ENCODE measurements at places on chromosomes 6 and 20. TPM values are rescaled to one million over a fixed set of nuclear protein-coding genes. Genes with fewer than 3 reads are reported as not detected.
A peak's percentile ranks its signal among the peaks of the same experiment; 100 is the strongest.

- no peak for DNase-seq
These were observed 111.0 kb downstream of the PLCB1 start for GRCh38 chr20:8242827-8243724.

DNA sequence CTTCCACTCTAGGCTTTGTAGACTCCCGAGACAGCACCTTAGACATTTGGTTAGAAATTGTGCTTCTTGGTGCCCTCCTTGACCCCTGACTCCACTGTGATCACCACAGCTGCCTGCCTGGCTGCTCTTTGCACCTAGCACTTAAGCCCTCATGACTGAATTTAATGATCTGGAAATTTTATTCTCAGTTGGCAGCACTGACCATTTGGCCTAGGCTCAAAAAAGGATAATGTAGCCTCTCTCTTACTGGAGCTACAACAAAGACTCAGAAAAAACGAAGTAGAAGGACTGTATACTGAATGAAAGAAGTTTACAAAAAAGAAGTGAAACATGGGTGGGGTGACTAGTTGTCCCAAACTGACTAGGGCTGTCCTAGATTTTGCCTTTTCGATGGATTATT, 11.3 kb upstream of the ABRACL start:
- DNase-seq: no peak

DNA sequence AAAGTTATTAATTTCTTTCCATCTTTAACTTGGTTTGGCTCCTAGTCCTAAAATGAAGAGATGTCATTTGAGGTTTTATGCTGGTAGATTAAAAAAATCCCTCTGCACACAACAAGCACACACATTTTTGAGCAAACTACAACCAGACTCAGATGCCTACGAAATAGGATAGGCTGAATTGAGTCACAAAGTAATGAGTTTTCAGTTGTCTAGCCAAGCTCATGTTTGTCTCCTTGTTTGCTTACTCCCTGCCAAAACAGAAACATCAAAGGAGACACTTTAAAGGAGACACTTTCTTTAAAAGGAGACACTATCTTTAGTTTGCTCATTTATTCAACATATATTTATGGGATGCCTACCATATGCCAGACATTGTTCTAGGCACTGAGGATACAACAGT, 56.2 kb downstream of the TPBG start:
- DNase-seq: no peak

DNA sequence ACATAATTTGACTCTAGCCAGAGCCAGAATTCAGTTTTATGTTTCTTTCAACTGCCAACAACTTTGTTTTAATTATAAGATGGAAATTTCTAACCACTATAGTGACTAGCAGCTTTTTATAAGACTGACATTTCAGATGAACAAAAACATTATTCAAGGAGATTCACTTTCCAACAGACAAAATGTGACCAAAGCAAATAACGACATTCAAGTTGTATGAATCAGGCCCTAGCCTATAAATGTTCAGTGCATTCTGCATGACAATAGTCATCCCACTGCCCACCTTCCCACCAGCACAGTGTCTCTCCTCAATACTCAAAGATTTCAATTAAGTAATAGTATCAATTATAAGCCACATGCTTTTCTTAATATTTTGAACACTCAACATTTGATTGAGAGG, 200.7 kb downstream of the KHDC1L start:
- no peak for DNase-seq

- no peak for DNase-seq
These were observed 16.8 kb downstream of the SLC17A9 start for GRCh38 chr20:62969179-62969760.

DNA sequence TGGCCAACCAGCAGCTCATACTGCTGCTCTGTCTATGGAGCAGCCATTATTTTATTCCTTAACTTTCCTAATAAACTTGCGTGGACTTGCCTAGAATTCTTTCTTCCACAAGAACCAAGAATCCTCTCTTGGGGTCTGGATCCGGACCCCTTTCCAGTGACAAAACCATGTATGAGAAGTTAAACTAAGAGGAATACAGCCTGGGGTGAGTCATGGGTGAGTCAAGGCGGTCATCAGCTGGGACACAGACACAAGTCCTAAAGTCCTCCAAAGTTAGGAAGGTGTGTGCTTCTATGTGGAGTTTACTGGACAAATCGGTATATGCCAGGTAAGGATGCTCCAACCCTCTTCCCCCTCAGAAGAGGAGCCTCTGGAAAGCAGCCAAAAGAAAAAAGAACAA, 690.0 kb upstream of the CHD6 start:
- DNase-seq: no peak

DNA sequence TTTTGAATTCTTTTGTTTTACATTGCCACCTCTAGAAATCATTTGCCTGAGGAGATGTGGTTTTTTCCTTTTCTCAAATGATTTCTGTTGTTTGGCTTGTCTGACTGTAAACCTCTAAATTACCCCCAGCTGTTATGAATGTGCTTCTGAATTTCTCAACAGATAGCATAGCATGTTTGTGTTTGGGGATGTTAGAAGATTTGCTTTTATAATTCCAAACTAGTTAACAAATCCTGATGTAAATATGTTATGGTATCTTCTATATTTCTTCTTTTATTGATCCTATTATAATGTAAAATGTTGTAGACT, 31.6 kb upstream of the EZR start:
- DNase-seq: no peak

DNA sequence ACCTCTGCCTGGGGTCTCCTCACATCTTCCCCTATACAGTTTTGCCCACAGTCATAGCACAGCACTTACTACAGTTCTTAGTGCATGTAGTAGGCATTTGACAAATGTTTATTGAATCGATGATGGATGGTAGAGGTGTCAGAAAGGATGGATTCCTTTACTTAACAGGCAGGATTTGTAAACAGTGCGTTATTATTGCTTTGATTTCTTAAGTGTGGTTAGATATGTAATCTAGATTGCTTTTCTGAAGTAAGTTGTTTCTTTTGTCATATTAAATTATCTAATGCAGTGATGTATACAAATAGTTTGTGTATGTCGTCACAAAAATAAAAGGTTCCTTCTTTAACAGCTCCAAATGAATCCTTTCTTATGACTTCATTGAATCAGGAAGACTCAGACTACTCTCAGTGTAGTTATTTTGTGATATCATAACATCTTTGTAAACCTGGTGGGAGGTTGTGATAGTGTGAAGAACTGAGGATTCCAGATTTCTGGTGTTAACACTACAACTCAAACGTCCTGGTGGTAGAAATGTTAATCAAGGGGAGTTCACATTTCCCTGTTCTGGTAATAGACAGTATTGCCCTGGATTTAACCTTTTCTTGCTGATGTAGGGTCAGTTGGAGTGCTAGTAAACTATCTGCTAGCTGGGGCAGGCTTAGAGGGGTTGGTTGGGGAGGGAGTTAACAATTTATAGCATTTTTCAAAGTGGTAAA, 87.7 kb downstream of the HIVEP1 start:
- DNase-seq: no peak

DNA sequence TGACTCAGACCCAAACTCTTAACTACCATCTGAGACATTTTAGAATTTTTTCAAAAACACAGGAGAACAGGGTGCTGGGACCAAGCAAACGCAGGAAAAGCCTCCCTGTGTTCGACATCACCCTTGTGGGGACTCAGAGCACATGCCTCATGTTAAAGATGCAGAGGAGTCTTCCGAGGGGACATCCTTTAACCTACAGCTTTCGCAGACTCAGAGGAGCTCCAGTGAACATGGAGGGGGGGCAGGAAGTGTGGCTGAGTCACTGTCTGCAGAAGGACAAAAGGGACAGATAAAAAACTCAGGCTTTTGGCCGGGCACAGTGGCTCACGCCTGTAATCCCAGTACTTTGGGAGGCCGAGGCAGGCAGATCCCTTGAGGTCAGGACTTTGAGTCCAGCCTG, 15.1 kb downstream of the BMP7 start:
- DNase-seq: no peak

DNA sequence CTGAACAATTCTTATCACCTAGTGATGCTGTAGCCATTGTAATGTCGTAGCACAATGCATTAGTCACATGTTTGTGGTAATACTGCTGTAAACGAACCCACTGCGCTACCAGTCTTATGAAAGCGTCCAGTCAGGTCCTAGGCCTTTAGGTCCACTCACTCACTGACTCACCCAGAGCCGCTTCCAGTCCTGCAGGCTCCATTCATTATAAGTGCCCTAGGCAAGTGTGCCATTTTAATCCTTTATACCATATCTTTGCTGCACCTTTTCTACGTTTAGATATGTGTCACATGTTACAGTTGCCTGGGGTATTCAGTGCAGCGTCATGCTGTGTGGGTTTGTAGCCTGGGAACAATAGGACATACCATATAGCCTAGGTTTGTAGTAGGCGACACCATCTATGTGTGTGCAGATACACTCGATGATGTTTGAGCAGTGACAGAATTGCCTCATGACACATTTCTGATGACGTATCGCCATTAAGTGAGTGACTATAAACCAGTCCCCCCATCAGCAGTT, 15.4 kb downstream of the IGF2R start:
- peak; percentile 83 for DNase-seq

GRCh38 chr20:45347297-45347935, 808 bp downstream of the SDC4 start:
- DNase-seq: no peak

DNA sequence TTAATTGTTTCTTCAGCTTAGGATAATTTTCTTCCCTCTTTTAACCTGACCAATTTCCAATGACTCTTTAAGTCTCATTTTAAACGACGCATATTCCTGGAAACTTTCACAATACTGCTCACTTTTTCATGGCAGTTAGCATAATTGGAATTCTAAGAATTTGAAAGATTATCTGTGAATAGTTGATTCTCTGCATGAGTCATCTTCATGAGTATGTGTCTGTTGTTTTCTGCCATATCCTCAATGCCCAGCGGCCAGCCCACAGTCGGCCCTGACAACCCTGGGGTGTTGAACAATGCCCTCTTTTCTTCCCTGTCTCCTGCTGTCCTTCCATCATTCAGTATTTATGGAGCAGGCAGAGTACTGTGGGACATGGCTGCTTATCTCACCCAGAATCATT, 554.2 kb downstream of the CDH26 start:
- peak; percentile 96 for DNase-seq

- DNase-seq: no peak
These were observed 11.8 kb downstream of the BCAS1 start for GRCh38 chr20:54058420-54059139.

DNA sequence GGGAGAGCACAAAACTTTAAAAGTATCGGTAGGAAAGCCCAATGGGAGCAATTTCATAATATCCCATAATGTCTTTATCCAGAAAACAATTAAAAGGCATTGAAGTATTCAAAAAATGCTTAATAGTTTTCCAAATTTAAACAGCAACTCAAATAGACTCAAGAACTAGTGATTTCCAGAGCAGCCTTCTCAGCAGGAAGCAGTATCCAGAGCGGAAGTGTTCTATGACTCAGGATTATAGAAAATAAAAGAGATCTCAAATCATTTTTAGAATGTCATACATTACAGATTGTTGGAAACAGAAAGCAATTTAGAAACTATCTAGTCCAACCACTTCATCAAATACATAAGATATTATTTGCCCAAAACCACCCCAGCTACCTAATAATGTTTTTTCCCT, 79.3 kb downstream of the COL12A1 start:
- DNase-seq: no peak

- DNase-seq: no peak
These were observed 218.0 kb downstream of the THBS2 start for GRCh38 chr6:169035385-169036240.

DNA sequence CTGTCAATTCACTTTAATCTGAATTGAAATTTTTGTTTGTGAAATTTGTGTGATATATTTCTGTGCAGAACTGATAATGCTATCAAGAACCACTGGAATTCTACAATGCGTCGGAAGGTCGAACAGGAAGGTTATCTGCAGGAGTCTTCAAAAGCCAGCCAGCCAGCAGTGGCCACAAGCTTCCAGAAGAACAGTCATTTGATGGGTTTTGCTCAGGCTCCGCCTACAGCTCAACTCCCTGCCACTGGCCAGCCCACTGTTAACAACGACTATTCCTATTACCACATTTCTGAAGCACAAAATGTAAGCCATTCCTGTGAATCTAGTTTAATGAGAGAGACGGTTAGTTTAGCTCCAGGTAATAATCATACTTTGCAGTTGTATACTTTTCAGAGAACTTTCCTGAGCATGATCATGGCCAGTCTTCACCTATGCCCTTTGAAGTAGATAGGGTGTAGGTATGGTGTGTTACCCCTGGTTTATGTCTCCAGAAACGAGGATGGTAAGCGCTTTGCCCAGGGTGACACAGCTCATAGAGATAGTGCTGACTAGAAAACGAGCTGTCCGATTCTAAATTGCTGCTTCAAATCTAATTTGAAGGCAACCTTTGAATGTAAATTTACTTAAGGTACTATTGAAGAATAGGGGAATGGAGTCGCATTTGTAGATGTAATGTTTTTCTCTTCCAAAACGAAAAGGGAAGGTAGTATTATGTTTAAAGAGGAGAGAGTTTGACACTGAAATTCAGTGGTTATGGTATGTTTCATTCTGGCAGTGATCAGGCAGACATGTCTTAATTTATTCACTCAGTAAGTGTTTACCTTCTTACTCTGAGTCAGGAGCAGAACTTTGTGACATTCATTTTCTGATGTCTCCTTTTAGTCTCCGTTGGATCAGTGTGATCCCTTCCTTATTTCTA, 11.4 kb downstream of the MYB start:
- DNase-seq: no peak

EBF4 gene
- total RNA-seq: 2.0 TPM

SLC22A16 gene
- not detected for total RNA-seq

SEMG1 gene
- not detected for total RNA-seq

BPIFA1 gene
- not detected for total RNA-seq

IRAK1BP1 gene
- 1.3 TPM for total RNA-seq

LCA5 gene
- total RNA-seq: 0.83 TPM
